Ureter (tissue), 1 donor: ENCODE measurements at places on chromosomes 11 and 22. TPM values are rescaled to one million over a fixed set of nuclear protein-coding genes. Genes with fewer than 3 reads are reported as not detected.

GRCh38 chr22:43390872-43391271 is 20.9 kb upstream of the MPPED1 start:
- DNase-seq: no peak

GRCh38 chr11:88827018-88827676 is 238.6 kb downstream of the GRM5 start:
- no peak for DNase-seq

DNA sequence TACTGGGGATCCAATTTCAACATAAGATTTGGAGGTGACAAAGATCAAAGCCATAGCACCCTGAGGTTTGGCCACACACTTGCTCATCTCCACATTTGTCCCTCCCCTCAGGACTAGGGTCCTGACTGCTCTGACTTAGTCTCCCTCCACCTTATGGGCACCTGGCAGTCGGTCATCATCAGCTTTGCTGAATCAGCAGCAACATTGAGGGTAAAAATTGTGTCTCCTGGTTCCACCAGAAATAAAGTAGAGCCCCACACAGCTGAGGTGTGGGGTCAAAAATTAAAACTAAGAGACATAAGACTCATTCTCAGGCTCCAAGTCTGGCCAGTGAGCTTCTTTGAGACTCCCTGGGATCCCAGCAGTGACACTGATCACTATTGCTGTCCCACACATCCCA is 56.2 kb downstream of the GGTLC2 start:
- DNase-seq: no peak

- peak; percentile 51 for DNase-seq
Observed at GRCh38 chr11:47393163-47394049, 15.0 kb upstream of the SLC39A13 start.

DNA sequence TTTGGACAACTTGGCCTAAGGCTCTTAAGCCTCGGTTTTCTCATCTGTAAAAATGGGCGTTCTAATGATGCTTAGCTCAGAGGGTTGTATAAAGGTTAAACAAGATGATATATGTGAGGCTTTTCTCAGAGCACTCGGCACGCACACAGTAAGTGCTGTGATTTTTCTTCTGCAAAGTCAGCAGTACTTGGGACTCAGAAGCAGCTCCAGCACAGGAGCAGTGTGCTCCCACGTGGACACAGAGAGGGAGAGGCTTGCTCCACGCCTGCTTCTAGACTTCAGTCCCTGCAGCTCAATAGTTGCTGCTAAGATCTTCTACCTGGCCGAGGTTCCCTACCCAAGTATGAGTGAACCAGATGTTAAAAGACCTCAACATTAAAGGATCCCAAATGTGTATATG is 39.9 kb upstream of the PHF21A start:
- no peak for DNase-seq

GRCh38 chr11:6992026-6992425 is 28.1 kb downstream of the ZNF214 start:
- DNase-seq: no peak

DNA sequence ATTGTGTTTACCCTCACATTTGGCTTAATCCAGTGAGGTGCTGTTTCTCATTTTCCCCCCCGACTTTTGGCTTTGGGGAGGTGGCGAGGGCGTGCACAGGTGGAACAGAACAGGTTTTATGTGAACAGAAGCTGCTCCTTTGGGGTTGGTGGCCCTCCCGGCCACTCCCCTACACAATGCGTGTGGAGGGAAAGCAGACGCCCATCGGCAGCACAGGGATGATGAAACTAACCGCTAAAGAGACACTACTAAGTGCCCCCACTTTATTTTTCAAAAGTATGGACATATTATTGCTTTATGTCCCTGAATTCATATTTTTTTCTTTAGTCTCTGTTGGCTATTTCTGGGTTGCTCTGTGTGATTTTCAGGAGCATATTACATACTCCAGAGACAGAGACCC is 160.9 kb downstream of the ENTHD1 start:
- DNase-seq: no peak

DNA sequence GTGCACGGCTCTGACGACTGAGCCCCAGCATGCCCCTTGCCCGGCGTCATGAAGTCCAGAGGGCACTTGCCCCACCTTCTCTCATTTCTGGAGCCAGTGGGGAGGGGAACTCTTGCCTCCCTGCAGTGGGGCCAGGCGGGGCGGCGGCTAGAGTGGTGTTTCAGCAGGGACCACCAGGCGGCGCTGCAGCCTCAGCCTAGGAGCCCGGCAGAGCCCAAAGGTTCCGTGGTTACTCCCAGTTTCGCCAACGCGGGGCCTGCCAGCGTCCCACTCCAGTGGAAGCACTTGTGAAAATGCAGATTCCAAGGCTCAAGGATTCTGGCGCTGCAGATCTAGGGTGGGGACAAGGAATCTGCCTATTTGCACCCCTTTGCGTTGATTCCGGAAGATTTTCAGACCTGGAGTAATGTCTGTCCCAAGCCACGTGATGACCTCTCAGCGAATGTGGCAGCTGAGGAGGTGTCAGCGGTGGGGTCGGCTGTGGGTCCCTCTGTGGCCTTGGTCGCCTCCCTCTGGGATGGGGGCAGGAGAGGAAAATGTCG is 55.7 kb downstream of the CD82 start:
- peak; percentile 74 for DNase-seq

GRCh38 chr11:37409124-37409523 is 811.1 kb upstream of the RAG2 start:
- DNase-seq: no peak

- no peak for DNase-seq
Observed at GRCh38 chr11:61152816-61153592, 8.2 kb downstream of the VPS37C start.

GRCh38 chr11:13288375-13289029 is 10.9 kb downstream of the BMAL1 start:
- DNase-seq: no peak

DNA sequence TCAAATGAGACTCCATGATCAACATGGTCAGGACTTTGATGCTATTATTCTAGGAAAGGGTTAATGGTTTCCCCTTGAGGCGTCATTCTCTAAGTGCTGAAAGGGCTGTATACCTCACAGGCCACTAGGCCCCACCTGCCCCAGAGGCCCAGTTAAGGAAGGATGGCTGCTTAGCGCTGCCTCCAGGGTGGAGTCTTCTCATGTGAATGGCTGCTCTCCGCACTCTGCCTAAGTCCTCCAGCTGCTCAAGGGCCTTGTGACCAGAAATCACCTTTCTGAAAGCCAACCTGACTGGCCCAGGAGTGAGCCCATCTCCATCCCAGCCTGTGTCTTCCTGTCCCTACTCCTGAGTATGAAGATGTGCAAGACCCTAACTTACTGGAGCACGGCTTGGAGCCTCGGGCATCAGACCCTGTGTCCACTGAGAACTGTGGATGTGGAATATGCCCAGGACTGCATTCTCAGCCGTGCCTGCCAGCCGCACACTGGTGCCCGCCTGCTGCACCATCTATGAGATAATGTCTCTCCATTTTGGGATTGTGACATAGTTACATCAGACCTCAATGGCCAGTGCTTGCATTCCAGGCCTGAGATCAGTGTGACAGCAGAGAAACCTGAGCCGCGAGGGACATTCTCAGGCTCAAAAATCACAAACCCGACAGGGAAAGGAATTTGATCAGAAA is 51.0 kb downstream of the SNX19 start:
- DNase-seq: no peak

GRCh38 chr11:128305588-128305987 is 281.8 kb downstream of the ETS1 start:
- no peak for DNase-seq

DNA sequence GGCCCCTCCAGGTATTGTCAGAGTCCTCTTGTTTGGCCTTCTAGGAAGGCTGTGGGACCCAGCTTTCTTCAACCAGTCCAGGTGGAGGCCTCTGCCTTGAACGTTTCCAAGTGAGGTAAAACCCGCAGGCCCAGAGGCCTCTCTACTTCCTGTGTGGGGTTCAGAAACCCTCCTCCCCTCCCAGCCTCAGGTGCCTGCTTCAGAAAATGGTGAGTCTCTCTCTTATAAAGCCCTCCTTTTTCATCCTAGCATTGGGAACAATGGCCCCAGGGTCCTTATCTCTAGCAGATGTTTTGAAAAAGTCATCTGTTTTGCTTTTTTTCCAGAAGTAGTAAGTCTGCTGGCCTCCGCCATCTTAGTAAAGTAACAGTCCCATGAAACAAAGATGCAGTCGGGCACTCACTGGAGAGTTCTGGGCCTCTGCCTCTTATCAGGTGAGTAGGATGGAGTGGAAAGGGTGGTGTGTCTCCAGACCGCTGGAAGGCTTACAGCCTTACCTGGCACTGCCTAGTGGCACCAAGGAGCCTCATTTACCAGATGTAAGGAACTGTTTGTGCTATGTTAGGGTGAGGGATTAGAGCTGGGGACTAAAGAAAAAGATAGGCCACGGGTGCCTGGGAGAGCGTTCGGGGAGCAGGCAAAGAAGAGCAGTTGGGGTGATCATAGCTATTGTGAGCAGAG is at the start of gene CD3E:
TSS of gene CD3E (plus strand) at position 163 of the 681 bp plus-strand sequence. CDS start at position 386, 223 bp downstream.
- no peak for DNase-seq

DNA sequence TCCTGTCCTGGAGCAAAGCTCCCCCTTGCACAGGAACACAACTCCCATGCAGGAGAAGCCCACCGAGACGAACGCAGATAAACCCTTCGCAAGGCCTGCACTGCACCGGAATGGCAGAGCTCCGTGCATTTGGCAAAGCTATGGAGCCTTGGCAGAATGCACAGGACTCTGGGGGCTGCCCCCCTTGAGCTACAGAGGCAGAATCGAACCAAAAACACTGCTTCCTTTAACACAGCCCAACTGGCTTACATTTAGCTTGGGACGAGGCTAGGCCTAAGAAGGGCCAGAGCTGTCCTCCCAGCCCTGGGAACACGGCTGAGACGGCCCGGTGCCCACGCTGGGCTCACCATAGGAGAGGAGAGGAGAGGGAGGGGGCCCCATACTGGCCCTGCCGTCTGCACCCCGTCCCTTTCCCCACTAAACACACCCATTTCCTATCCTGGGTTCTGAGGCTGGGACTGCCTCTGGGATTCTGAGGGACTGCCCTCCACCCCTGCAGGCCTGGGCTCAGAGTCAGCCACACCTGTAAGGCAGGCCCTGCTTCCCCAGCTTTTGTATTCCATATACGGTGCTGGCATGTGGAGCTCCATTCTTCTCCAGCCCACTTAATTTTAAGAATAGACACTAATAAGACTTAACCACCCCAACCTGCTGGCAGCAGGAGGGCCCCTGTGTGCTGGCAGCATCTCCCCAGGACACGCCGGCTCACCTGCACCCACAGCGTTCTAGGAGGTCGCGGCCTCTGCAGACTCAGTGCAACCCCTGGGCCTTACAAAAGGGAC is 32.9 kb downstream of the PPM1F start:
- no peak for DNase-seq

- no peak for DNase-seq
Observed at GRCh38 chr11:125947419-125948277, 1.8 kb downstream of the VSIG10L2 start.

DNA sequence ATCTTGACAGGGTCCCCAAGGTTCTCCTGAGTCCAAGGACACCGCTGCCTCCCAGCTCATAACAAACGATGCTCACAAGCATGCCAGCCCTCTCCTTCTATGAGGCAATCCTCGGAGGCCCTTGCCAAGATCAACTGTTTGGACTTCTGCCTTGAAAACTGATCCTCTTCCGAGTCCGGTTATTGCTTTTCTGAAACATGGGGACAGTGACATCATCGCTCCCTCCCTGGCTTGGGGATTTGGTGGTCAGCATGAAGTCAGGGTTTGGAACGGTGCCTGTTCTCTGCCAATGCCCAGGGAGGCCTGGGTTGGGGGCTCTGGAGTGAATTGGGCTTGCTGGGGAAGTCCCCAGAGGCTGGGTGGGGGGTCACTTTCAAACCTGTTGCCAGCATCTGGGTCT is 149.3 kb downstream of the FBXO7 start:
- peak; percentile 85 for DNase-seq

GRCh38 chr11:115927823-115928329 is 423.7 kb upstream of the CADM1 start:
- no peak for DNase-seq

DNA sequence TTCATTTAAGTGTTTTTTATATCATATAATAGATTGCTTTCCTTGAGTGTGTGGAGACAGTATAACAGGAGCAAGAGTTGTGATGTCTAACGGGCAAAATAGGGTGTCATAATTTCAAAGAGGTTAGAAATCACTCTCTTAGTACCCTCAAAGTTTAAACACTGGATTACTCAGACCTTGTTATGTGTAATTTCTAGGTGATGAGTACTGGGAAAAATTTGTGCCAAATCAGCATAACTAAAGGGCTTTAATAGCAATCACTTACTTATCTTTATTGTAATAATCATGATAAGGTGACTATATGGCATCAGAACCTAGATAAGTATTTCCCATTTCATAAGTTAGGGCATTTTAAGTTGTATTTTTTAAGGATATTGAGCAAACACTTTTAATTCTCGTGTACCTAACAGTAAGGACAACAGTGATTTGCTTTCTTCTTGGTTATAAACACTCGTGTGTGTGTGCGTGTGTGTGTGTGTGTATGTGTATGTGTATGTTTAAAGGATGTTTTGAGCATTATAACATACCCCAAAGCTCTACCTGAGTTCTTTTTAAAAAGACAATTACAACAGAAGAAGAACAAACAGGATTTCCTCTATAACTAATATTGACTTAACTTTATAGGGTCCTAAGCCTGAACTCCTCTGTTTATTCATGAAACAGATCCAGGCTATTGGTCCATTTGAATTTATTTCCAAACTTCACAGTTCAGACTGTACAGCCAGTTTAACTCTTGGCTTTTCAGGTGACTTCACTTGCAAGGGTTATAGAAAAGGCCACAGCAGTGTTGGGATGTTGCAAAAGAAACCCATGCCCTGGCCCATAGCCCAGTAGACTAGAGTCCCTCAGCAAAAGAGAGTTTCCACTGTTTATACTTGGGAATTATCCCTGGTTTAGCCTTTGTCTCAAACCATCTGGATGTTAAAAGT is 23.7 kb upstream of the PDE3B start:
- peak; percentile 52 for DNase-seq

DNA sequence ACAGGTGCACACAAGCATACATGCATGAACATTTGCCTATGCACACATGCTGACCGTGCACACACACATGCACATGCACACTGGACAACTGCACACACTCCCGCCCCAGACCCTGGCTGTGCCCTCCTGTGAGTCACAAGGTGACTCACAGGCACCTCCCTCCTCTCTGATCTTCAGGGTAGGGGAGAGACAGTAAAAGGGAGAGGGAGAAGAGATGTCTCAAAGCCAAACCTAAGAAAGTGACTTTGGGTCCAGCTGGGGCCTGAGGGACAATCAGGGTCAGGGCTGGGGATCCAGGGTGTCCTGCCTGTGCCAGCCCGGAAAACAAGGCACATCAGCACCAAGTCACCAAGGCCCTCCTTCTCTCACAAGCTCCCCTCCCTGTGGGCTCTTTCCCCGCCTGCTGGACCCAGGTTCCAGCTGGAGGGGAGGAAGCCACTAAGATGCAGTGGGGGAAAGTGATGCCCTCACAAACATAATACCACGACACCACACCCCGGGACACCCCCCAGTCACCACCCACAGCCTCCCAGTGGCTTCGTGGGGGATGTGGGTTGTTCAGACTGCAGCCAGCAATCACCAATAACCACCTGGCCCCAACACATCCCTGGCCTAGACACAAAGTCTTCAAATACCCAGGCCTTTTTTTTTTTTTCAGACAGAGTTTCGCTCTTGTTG is 39.3 kb downstream of the PDGFB start:
- DNase-seq: no peak

Gene CD6
- total RNA-seq: 4.2 TPM

Gene OR5AL1
- total RNA-seq: not detected

Gene KRTAP5-11
- total RNA-seq: not detected

Gene LIF
- 2.1 TPM for total RNA-seq

Gene KRTAP5-8
- 5.0 TPM for total RNA-seq

Gene RTN4R
- 1.3 TPM for total RNA-seq

Gene MN1
- 3.3 TPM for total RNA-seq

Gene ANGPTL5
- total RNA-seq: not detected

Gene SERGEF
- 46.4 TPM for total RNA-seq

Gene PHLDA2
- 15.9 TPM for total RNA-seq

Gene OR51B5
- total RNA-seq: 0.99 TPM

Gene FOLR2
- total RNA-seq: 4.5 TPM

Gene HIKESHI
- 28.7 TPM for total RNA-seq

Gene RASGRP2
- total RNA-seq: 23.3 TPM
